ENCODE measurements at places on chromosomes 12 and 14.

GRCh38 chr14:100906420-100906819, 2.9 kb upstream of the RTL1 start:
- no peak for DNase-seq

GRCh38 chr14:65336191-65336591, 76.3 kb upstream of the FUT8 start:
- no peak for DNase-seq

GRCh38 chr12:15808652-15809051, 19.5 kb upstream of the EPS8 start:
- no peak for DNase-seq

- no peak for DNase-seq
Observed at GRCh38 chr12:89765959-89766824, 57.6 kb upstream of the ATP2B1 start.

- DNase-seq, result no peak
Observed at GRCh38 chr12:29152223-29152868, 3.3 kb downstream of the FAR2 start.

Measured in lower leg skin (tissue), 4 donors.